Activated CD4-positive, alpha-beta T cell treated with anti-CD3 and anti-CD28 coated beads, Interleukin-2, amount 50 U/mL, for 48 hours (primary cell): ENCODE measurements at places on chromosomes 5 and 9.
A peak's percentile ranks its signal among the peaks of the same experiment; 100 is the strongest.

- DNase-seq = no peak
Observed at GRCh38 chr9:114021578-114021977, 56.5 kb downstream of the AMBP start.

DNA sequence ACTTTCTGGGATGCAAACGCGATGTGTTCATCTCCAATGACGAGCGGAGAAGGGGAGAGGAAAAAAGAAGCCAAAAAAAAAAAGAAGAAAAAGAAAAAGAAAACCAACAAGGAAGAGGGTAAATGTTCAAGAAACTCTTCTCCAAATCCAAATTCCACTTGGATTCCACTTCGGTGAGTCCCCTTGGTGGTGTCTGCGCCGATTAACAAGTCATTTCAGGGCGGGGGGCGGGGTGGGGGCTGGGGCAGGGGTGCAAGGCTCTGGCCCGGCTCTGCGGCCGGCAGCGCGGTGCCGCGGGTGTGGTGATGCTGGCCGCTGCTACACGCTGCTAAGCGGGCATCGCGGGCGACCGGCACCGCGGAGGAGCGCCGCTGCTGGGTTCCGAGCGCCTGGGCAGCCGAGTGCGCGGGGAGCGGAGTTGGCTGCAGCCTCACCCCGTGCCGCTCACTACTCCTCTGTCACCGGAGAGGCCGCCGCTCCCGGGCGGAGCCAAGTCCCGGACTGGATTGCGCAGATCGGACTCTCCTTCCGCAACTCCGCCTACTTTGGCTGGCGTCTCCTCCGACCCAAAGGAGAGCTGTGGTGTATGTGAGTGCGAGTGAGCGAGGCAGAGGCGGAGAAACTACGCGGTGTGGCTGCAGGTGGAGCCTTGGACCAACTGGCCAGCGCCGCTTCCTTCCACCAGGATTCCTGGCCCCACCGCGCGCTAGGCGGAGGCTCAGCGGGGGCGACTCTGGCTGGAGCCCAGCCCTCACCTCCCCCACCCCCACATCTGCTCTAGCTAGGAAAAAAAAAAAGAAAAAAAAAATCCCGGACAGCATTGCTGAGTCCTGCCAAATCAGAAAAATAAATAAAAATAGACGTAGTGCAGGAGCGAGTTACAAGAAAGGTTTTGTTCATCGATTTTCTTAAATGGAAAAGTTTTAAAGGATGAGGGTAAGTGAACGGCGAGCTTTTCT, at the start of gene SEMA6A:
Gene SEMA6A (minus strand): TSS at position 457 of the 959 bp plus-strand sequence. CDS start 69,879 bp downstream, outside the sequence.
- peak; percentile 72 for DNase-seq

GRCh38 chr9:19901586-19901985, 112.7 kb upstream of the SLC24A2 start:
- DNase-seq = no peak

- no peak for DNase-seq
Observed at GRCh38 chr5:127275641-127276193, 14.9 kb upstream of the MEGF10 start.

- DNase-seq = peak; percentile 18
Observed at GRCh38 chr9:124257070-124257843, 492 bp upstream of the NEK6 start.

GRCh38 chr5:173033923-173034322, 22.2 kb upstream of the CREBRF start:
- no peak for DNase-seq

DNA sequence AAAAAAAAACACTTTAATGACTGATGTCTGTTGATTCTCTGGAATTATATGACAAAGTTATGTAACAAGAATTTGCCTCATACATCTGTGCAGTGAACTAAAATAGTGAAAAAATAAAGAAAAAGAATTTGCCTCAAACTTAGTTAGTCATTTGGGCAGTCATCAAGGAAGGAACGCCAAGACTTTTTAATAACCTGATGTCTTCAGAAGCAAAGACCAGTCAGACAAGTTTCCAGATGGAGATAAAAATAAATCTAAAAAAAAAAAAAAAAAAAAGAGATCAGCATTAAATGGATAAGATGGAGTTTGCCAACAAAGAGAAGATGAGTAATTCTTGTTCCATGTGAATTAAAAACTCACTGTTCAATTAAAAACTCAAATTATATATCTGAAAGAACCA, 52.3 kb upstream of the JMY start:
- no peak for DNase-seq

- no peak for DNase-seq
Observed at GRCh38 chr9:1120500-1121165, 70.5 kb downstream of the DMRT2 start.

GRCh38 chr5:40406741-40407211, 272.9 kb upstream of the PTGER4 start:
- DNase-seq = no peak

DNA sequence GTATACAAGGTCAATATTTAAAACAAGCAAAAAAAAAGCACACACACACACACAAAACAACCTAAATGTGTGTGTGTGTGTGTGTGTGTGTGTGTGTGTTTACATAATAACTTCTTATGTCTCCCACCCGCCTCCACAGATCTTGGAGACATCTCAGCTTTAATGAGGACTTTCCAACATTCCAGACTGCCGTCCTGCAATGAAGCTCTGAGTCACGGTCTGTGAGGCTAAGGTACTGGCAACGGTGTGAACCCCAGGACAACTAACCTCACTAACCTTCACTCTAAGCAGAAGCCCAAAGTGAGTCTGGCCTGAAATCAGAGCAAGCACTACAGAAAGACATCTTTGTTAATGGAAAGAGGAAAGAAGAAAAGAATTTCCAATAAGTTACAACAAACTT, 22.3 kb downstream of the ZNF474 start:
- no peak for DNase-seq

DNA sequence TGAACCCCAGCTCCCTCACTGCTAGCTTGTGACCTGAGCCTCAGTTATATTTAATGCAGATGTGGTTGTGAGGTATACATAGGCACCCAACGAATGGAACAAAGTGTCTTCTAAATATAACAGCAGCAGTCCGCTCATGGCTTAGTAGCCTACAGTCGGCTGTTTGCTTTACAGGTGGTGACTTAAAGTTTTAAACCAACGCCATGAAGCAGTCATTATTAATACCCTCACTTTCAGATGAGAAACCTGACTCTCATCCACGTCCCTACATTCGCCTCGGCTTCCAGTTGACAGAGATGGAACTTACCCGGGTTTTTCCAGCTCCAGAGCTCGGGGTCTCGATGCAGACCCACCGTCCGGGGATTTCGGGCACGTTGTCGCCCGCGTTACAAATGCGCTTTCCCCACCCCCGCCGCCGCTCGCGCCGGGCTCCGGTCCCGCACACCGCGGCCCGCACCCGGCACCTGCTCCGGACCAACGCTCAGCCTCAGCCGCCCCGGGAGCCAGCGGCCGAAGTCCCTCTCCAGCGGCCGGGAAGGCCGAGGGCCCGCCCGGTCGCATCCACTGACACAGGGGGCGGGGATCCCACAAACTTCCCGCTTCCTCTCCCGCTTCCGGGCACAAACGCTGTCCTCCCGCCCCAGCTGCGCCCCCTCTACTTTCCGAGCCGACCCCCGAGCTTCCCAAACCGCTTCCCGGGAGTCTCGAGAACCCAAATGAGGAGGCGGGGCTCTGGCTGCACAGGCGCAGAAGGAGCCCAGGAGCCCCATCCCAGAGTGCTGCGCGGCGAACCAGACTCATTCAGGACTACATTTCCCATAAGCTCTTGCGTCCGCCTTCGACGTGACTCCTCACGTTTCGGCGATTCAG, at the start of gene ZNF782:
Gene ZNF782 (minus strand): TSS at position 734 of the 870 bp plus-strand sequence. CDS start 2,553 bp downstream, outside the sequence.
- DNase-seq = peak; percentile 84

DNA sequence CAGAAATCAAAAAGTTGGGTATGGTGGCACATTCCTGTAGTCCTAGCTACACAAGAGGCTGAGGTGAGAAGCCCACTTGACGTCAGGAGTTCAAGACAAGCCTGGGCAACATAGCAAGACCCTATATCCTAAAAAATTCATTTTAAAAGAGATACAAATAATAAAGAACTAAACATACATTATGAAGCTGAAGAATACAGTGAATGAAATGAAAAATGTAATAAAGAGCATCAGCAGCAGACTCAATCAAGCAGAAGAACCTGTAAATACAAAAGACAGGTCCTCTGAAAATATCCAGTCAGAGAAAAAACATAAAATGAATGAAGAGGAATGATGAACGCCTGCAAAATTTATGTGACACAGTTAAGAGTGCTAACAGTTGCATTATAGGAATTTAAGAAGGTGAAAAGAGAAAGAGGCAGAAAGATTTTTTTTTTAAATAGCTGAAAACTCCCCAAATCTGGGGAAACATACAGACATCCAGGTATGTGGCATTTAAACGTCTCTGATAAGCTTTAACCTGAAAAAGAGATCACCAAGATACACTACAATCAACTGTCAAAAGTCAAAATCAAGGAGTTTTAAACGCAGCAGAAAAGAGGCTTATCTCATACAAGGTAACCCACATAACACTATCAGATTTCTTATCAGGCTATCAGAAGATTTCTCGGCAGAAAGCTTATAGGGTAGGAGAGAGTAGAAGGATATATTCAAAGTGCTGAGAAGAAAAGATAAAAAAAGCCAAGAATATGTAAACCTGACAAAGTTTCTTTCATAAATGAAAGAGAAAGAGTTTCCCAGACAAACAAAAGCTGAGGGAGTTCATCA, 57.6 kb downstream of the PRRC1 start:
- DNase-seq = no peak

- DNase-seq = no peak
Observed at GRCh38 chr5:1974081-1974480, 91.4 kb upstream of the IRX4 start.

DNA sequence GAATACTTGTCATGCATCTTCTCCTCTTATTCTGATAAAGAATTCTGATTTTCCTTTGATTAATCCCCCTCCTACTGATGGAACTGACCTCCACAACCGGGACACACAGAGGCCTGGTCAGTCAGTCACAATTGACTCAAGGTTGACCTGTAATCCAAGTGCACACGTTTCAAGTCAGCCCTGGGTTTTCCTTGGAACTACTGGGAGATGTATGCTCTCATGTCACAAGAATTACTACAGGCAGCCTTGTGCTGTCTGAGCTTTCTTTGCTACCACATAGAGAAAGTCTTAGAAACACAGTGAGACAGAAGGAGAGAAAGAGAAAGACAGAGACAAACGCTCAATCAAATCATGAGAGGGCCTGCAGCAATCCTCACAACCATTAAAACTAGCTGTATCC, 345.8 kb downstream of the PDE4D start:
- DNase-seq = no peak

DNA sequence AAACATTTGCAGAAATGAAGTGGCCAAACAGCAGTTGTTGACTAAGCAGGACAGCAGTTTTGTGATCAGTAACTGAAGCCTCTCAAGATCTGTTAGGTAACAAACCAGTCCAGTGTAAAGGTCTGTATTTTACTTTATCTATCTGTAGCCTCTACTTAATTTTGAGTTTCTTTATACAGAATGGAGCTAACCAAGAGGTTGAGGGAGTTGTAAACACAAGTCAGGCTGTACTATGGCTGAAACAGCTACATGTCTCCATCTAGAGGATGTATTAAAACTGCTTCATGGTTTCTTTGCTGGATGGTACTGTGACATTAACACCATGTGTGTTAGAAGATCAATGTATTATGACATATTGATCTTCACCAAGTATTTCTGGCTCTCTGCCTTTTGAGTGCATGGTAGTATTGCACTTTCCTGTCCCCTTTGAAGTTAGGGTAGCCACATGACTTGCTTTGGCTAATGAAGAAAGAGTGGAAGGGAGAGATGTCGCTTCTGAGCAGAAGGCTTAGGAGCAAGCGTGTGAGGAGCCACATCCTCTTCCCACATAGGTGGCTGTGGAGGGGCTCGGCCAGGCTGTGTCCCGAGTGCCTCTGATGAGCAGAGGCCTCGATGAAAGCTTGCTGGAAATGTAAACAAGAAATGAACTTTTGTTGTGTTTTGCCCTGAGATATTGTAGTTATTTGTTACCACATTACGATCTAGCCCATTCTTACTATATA, 105.6 kb upstream of the PCA3 start:
- DNase-seq = no peak
